Stomach (tissue), 19 donors: ENCODE measurements at places on chromosomes 5 and 9. TPM values are rescaled to one million over a fixed set of nuclear protein-coding genes. Genes with fewer than 3 reads are reported as not detected.

Gene PCDHGB2
- 10.7 TPM for total RNA-seq

- H3K4me3 ChIP-seq = no peak overlapping the region
- no peaks in the 10 kb centered on the region for H3K27me3 ChIP-seq
- H3K27ac ChIP-seq = no peak overlapping the region
- H3K4me1 ChIP-seq = no peaks in the 10 kb centered on the region
- no peaks in the 10 kb centered on the region for H3K36me3 ChIP-seq
These were observed 451.8 kb upstream of the PTGER4 start for GRCh38 chr5:40227931-40228330.

Gene SEMA6A
- 37.5 TPM for total RNA-seq

GRCh38 chr9:82799286-82799685 is 263.7 kb downstream of the RASEF start:
- no peak overlapping the region for H3K27ac ChIP-seq
- no peaks in the 10 kb centered on the region for H3K27me3 ChIP-seq
- DNase-seq = no peak
- no peaks in the 10 kb centered on the region for H3K36me3 ChIP-seq
- no peaks in the 10 kb centered on the region for H3K4me1 ChIP-seq
